Activated CD4-positive, alpha-beta T cell treated with anti-CD3 and anti-CD28 coated beads, Interleukin-2, amount 10 ng/mL, durations not matched to agents 7 days and 5 days (primary cell): ENCODE measurements at places on chromosomes 7 and 10.

GRCh38 chr10:69715899-69716606, 85.7 kb upstream of the COL13A1 start:
- DNase-seq: no peak

GRCh38 chr7:109956916-109957315, 1134.0 kb upstream of the LRRN3 start:
- no peak for DNase-seq

DNA sequence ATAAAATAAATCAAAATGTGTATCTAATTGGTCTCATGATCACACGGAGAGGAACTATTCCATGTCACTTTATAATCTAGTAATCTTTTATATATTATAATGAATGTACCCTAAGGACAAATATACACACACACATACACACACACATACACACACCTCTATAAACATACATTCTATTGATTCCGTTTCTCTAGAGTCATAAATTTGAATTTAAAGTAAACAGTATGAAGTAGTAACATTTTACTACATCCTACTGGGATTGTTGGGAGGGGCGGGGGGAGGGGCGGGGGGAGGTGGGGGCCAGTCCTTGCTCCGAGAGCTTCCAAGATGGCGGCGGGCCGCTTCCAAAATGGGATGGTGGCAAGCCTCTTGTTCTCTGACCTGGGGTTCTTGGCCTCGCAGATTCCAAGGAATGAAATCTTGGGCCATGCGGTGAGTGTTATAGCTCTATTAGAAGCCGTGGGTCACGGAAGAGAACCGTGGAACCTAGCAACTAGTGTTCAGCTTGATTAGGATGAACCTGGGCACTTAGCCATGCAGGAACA, 143.2 kb downstream of the REEP3 start:
- DNase-seq: no peak

GRCh38 chr7:100430493-100431285, 1.1 kb downstream of the MEPCE start:
- DNase-seq: peak; percentile 30

- DNase-seq: no peak
Observed at GRCh38 chr7:130872756-130873448, 138.9 kb upstream of the KLF14 start.

GRCh38 chr7:26863518-26864308, 677 bp downstream of the SKAP2 start:
- peak; percentile 25 for DNase-seq

GRCh38 chr7:91264924-91265681, 870 bp downstream of the FZD1 start:
- peak; percentile 42 for DNase-seq

GRCh38 chr10:69635428-69636272, 5.6 kb downstream of the FAM241B start:
- no peak for DNase-seq

DNA sequence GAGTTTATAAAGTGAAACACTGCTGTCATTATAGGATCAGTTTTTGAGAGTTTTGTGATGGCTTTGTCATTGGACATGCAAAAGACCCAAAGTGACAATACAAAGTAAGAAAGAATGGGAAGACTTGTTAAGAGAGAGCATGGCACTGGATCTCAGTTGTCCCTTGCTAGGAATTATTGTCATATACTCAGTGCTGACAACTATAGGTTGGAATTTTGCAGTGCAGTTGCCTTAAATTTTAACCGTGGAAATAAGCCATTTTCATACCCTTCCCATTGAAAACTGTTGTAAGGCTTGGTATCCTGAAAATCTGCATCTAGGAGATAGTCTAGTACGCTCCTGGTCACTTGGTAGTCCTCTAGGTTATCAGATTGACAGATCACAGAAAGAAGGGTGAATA, 1156.7 kb downstream of the GATA3 start:
- DNase-seq: no peak

GRCh38 chr7:22627136-22627535, 99.9 kb upstream of the IL6 start:
- DNase-seq: no peak

GRCh38 chr7:135337977-135338550, 104.4 kb downstream of the STRA8 start:
- DNase-seq: no peak

- no peak for DNase-seq
Observed at GRCh38 chr10:77550378-77550777, 87.2 kb downstream of the KCNMA1 start.

GRCh38 chr10:103072891-103073290, 120.2 kb downstream of the NT5C2 start:
- DNase-seq: no peak

DNA sequence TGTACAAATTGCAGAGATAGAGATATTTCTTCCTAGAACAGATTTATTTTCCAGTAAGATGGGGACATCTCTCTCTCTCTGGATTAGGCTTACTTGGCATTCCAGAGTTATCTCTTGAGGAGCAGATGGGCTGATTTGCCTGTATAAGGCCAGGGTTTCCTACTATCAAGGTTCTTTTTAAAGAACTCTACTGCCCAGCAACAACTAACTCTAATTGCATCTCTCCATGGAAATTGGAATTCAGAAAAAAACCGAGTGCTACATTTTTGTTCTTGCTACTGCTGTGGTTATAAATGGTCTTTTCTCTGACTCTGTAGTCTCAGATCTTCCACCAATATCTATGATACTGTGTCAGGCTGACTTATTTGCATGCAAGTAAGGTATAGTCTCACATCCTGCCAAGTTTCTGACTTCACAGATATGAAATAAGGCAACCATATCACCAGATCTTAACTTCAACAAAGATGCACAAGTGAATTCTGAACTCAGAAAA, 161.1 kb downstream of the CRPPA start:
- DNase-seq: no peak

DNA sequence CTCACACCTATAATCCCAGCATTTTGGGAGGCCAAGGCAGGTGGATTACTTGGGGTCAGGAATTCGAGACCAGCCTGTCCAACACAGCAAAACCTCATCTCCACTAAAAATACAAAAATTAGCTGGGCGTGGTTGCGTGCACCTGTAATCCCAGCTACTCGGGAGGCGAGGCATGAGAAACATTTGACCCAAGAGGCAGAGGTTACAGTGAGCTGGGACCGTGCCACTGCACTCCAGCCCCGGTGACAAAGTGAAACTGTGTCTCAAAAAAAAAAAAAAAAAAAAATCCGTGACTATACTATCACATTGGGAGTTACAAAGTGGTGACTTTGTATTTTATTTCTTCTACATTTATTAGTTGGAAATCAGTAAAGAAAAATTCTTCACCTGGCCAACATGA, 101.2 kb downstream of the EPC1 start:
- no peak for DNase-seq

GRCh38 chr7:25646726-25647413, 418.6 kb upstream of the NPVF start:
- DNase-seq: no peak

DNA sequence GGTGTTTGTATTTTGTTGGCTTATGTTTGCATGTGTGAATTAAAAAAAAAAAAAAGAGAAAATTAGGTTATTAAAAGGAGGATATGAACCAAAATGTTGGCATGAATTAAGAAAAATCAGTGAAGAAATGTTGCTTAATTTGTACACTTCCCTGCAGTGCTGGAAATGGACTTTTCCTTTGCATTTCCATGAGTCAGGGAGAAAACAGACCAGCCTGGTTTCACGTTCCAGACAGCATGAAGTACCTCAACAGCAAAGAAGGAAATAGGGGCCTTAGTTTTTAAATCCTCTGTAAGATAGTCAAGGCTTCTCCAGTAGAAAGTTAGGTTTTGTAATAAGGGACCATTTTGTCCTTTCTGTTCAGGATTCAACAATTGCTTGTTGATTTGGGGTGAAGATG, 159.7 kb downstream of the CELF2 start:
- DNase-seq: no peak

- no peak for DNase-seq
Observed at GRCh38 chr10:43166207-43166879, 28.1 kb downstream of the CSGALNACT2 start.

GRCh38 chr7:128902761-128903585, 7.5 kb downstream of the KCP start:
- DNase-seq: no peak

DNA sequence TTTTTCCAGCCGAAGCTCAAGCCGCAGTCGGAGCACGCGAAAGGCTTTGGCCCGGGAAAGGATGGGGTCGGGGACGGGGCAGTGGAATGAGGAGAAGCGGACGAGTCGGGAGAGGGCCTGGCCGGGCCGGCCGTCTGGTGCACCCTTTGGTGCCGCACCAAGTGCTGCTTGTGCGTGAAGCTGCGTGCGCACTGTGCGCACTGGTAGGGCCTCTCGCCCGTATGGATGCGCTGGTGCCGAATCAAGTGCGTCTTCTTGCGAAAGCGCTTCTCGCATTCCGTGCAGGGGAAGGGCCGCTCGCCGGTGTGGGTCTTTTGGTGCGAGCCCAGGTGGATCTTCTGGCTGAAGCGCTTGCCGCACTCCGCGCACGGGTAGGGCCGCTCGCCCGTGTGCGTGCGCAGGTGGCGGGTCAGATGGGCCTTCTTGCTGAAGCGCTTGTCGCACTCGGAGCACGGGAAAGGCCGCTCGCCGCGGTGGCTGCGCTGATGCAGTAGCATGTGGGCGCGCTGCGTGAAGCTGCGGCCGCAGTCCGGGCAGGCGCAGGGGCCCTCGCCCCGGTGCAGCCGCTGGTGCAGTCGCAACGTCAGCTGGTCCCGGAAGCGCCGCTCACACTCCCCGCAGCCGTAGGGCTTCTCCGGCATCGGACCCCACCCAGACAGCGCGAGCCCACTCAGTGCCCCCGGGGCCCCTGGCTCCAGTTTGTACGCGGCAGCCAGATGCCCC, 7.8 kb downstream of the ZNF467 start:
- DNase-seq: no peak

DNA sequence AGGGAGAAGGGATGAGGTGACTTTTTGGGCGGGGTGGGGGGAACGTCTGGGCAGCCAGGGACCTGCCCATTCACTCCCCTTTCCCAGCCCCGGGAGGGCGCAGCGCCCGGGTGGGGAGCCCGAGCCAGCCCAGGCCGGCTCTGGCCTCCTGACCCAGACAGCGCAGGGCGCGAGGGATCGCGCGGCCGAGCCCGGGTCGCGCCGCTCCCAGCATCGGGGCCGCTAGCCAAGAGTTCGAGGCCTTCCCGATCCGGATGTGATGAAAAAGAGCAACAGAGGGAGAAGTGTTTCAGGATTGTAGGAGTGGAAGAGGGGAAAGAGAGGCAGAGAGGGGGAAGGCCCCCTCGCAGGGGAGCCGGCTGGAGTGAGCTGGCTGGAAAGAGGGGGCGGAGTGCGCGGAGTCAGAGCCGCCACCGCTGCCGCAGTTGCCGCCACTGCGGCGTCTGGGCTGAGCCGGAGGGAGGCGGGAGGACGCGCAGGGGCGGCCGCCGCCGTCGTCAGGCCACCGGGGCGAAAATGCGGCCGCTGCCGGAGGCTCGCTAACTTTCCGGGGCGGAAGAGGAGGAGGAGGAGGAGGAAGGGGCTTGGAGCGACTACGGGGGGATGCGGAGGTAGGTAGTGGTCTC, at the start of gene MDFIC:
Gene MDFIC (plus strand): TSS at position 69 of the 626 bp plus-strand sequence. CDS start 940 bp downstream, outside the sequence.
- DNase-seq: peak; percentile 47

DNA sequence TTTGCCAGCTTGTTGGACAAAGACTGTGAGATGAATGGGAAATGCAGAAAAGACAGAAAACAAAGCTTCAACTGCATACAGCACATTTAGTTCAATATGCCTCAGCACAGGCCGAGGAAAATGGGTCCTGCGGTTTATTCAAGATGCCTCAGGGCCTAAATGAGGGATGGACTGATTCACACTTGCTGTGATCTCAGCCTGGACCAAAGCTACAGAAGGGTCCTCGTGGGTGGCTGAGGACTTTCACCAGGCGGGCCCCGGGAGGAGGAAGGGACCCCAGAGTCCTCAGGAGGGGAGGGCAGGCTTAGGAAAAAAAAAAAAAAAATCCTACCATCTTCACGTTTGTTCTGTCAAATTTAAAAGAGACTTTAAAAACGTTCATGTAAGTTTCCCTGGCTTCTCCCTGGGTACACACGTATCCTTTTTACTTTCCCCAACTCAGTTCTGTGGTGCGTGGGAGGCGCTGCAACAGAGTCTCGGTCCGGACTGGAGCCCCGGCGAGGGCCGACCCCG, 624 bp upstream of the ZNF783 start:
- DNase-seq: peak; percentile 20

- no peak for DNase-seq
Observed at GRCh38 chr7:482521-483083, 37.0 kb downstream of the PDGFA start.

- no peak for DNase-seq
Observed at GRCh38 chr7:103915680-103916357, 73.6 kb downstream of the RELN start.

DNA sequence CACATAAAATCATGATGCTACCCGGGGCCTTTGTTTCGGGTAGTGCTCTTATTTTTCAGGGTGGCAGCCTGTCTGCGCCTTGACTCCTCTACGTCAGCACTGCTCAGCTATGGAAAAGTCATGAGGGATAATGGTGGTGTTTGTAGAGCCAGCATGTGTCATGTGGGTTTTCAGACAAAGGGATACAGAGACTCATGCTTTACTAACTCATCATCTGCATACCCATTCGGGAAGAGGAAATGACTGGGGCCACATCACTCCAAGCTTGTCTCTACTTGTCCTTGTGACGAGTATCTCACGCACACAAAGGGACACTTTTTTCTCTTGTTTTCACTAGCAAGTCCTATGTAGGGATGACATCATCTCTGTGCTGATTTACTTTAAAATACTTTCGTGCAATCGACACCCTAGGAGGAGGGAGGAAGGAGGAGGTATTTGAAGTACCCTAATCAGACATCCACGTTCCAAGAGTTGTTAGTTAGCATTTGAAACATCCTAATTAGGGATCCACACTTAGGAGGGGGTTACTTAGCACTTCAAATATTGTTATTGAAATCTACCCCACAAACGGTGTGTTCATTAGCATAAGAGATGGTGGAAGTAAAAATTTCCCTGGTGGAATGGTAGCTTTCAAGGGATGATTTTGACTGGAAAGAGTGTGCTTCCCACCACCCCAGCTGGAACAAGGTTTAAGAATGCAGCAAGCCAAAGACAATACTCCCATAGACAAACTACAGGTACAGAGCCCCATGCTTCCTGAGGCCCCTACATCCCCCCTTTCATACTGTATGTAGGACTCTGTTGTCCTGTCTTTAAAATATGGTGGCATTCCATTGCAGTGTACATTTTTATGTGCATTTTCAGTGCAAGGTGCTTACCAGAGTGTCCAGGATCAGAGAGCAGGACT, 52.0 kb downstream of the THNSL1 start:
- no peak for DNase-seq

DNA sequence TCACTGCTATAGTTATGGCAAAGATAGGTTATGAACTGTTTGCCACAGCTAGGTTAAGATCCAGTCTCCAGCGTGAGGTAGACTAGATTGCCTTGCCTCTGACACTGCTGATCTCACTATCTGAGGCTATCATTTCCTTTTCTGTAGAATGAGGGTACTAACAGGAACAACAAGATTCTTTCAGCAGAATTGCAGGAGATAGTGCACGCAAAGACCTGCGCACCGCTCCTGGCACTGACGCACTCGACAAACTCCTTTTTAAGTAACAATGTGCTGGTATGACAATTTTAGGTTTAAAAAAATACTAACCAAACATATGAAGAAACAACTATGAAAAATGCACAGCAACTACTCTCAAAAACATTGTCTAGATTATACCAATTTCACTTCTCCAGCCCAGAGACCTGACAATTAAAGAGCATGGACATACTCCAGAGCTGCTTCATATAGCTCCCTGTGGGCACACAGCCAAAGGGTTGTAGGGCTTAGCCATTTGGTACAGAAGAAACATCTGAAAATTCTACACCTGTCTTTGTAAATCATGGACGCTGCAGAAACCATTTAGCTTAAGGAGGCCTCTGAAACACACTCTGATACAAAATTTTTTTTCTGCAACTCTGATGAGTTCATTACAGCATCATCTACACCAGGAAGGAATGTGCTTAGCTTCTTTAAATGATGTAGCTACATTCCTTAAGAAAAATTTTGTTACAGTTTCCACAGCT, 7.8 kb downstream of the ADAM12 start:
- DNase-seq: no peak
